Stimulated activated CD4-positive, alpha-beta T cell treated with anti-CD3 and anti-CD28 coated beads, Interleukin-12 subunit alpha, Interleukin-12 subunit beta, amount 100 ng/mL, for 24 hours (primary cell): ENCODE measurements at places on chromosomes 13 and 19.

- no peak for DNase-seq
Observed at GRCh38 chr13:41254902-41255301, 8.5 kb downstream of the MTRF1 start.

DNA sequence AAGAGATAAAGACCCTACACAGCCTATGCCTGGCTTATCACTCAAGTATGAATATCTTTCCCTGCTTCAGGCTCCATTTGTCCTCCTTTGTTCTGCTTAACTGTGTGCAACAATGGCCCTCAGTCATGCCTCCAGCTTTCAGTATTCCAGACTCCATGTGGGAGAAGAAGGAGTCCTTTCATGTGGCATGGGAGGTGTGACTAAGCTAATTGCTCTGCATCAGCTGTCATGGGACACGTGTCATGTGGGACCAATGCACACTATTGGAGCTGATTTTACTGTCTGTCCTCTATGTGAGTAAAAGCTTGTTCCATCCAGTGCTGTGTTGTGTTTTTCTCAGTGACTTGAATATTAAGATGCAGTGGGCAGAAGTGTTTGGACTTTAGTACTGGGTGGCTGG is 1198.3 kb downstream of the OLFM4 start:
- no peak for DNase-seq

DNA sequence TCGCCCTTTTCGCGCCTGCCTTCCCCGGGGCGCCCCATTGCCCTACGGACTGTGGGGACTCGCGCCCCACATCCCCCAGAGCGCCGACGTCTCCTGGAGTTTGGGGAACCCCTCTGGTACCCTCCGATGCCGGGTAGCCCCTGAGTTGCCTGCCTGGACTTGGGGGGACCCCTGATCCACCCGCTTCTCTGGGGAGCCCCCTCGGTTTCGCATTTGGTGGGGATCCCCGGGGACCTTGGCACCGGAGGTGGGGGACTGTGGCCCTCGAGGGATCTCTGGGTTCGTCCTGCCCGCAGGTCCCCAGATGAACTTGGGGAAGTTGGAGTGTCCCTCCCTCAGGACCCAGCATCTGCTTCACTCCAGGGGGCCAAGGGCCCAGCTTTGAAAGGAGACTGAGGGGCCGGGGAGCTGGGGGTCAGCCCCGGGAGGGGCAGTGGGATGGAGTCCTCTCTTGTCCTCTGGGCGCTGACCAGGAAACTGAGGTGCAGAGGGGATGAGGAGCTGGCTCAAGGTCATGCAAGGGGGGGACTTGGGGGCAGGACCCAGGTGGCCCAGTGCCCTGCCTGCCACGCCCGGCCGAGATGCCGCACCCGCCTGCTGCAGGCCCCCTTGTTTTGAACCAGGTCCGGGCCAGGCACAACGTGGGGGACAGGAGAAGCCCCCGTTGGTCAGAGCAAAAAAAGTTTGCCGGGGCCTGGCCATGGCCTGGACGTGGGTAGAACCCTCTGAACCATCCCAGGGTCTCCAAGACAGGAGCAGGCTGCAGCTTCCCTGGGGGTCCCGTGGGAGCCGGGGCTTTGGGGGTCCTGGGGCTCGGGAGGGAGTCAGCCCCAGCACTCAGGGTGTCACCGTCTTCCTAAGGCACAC is 1.0 kb downstream of the EFNA2 start:
- no peak for DNase-seq

DNA sequence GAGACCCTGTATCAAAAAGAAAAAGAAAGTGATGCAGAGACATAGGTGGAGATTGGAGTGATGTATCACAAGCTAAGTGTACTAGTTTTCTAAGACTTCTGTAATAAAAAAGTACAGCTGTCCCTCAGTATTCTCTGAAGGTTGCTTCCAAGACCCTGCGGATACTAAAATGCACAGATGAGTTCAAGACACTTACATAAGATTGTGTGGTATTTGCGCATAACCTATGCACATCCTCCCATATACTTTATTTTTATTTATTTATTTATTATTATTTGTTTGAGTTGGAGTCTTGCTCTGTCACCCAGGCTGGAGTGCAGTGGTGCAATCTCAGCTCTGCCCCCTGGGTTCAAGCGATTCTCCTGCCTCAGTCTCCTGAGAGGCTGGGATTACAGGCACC is 13.6 kb upstream of the HAS1 start:
- DNase-seq = no peak

GRCh38 chr13:34277936-34278335 is 460.0 kb downstream of the RFC3 start:
- no peak for DNase-seq
